ENCODE measurements at places on chromosomes 6 and 20.

- DNase-seq: no peak
These were observed 7.5 kb downstream of the VGLL2 start for GRCh38 chr6:117272891-117273290.

DNA sequence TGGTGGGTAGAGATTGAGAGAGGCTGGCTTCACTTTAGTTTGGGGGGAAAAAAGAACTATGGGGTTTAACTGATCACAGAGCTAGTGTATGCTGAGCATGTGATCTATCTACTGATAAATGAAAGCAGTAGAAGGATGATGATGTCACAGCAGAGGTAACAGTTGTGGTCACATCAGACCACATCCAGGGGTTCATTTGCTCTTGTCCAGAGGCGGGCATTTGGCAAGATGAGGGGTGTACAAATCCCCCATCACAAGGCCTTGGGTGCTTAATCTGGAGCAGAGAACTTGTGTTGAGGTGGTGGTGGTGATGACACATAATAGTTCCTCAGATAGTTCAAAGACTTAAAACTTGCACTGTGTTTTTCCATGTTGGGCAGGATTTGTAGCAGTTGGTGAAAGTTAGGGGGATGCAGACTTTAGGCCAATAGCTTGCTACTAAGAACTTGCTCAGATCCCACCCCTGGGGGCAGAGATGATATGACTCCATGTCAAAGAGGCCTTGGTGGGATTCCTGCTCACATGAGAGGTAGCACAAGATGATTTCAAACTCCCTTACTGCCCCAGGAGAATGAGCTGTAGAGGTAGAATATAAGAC is 63.4 kb downstream of the PRDM1 start:
- no peak for DNase-seq

DNA sequence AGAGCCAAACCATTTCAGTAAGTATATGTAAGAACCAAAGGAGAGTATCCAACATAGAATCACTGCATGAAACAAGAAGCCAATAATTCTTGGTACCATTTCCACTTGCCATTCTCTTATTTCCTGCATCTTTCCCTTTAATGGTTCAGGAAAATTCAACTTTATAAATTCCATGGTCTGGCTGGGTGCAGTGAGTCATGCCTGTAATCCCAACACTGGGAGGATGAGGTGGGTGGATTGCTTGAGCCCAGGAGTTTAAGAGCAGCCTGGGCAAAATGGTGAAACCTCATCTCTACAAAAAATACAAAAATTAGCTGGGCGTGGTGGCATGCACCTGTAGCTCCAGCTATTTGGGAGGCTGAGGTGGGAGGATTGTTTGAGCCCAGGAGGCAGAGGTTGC is 21.2 kb downstream of the NHLRC1 start:
- no peak for DNase-seq

- DNase-seq: no peak
These were observed 93.2 kb downstream of the FOXF2 start for GRCh38 chr6:1482381-1483166.

DNA sequence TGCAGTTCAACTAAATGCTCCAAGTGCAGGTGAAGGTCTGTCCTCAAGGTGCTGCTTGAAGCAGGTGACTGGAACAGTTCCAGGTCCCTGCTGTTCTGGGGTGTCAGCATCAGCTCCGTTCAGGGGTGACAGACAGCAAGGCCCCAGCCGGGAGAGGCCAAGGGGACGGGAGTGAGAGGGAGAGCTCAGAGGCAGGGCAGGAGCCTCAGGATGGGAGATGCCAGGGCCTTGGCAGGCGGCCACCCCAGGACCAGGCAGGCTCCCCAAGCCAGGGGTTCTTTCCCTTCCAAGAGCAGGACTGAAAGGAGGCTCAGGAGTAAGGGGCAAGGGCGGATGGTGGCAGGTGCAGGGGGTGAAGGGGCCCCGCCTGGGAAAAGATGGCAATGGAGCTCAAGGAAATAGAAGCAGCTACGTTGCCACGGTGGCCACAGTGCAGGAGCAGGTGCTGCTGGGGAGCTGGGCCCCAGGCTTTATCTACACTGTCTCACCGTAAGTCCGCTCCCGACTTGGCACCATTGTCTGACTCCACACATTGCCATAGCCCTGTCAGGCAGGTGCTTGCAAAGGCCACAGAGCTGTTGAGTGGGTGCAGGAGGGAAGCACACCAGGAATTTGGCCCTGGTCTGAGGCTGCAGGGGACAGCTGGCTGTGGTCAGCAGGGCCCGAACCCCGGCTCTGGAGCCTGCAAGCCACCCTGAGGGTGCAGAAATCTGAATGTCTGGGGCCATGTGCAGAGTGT is 43.1 kb downstream of the ERMARD start:
- DNase-seq: no peak

DNA sequence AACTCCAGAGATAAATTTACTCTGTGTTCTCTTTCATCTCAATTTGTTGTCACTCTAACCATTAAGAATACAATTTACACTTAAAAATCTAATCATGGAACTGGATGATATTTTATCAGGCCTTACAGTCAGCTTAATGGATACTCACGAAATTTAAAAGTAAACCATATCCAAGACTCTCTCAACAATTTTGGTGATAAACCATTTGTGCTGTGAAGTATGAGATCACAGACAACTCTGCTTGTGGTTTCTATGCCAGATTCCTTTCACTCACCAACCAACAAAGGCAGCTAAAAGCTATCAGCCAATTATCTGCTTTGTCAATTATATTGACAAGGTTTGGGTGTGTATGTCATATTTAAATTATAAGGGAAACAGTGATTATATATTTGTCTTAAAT is 155.8 kb downstream of the TRDN start:
- no peak for DNase-seq

DNA sequence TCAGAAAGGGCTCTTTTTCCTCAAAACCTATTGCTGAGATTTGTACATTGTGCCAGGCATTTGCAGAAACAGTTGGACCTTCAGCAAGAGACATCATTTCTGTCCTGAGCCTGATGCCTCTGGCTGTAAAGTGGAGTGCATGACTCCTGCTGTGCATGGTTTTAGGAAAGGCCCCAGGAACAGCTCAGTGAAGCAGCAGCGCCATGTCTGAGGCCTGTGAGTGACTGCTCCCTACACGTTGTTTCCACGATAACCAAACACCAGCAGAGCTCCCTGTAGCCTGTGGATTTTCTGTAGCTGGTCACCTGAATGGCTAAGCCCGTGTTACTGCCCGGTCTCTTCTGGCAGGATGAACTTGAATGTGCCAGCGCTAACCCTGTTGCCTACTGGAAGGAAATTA is 232.5 kb downstream of the TFAP2C start:
- DNase-seq: no peak

GRCh38 chr6:127299522-127300240 is 33.0 kb downstream of the RNF146 start:
- DNase-seq: no peak

DNA sequence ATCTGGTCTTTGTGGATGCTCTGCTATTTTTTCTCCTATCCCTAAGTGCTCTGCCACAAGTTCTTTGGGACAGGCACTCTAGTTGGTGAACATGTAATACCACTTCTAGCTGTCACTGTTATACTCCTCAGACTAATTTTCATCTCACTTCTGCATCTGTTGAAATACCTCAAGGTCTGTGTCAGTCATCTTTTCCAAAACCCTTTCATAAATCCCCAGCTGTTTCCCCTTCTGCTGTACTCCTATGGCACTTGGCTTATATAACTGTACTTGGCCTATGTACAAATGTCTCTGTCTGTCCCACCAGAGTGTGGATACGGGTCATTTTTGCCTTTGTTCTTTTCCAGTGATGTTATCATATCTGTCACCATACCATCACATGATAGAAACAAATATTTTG is 124.2 kb downstream of the FHL5 start:
- DNase-seq: no peak

DNA sequence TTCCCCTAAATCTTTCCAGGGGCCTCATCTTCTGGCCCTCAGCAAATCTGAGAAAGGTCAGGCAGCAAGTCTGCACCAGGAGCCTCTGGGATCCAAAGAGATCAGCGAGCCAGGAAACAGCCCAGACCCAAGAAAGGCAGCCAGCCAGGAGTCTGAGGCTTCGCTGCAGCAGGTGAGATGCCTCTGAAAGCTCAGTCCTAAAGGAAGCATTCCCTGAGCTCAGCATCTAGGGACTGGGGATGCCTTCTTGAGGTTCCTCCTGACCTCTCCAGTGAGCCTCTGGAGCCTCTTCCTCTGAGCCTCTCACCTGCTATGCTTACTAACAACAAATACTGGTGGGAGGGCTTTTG is 118.8 kb upstream of the MAFB start:
- DNase-seq: no peak

DNA sequence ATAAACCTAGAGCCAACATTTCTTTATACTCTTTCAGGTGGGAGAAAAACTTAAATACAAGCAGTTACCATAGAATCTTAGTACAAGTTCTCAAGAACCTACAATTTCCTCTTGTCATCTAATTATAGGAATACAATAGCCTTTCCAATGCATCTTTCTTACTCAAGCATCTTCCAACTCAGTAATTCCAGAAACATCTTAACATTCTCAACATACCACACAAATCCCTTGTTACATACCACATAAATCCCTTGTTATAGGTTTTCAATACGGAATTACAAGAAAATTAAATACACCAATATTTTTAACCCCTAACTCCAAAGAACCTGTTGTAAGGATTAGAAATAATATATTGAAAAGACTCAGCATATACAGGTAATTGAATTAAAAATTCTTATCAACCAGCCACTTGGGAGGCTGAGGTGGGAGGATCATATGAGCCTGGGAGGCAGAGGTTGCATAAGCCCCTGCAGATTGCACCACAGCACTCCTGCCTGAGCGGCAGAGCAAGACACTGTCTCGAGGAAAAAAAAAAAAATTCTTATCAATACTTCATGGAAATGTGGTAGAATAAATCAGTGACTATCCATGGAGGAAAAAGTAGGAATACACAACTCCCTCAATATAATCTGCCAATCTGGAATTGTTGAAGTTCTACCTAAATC is 127.5 kb upstream of the CCDC28A start:
- no peak for DNase-seq

DNA sequence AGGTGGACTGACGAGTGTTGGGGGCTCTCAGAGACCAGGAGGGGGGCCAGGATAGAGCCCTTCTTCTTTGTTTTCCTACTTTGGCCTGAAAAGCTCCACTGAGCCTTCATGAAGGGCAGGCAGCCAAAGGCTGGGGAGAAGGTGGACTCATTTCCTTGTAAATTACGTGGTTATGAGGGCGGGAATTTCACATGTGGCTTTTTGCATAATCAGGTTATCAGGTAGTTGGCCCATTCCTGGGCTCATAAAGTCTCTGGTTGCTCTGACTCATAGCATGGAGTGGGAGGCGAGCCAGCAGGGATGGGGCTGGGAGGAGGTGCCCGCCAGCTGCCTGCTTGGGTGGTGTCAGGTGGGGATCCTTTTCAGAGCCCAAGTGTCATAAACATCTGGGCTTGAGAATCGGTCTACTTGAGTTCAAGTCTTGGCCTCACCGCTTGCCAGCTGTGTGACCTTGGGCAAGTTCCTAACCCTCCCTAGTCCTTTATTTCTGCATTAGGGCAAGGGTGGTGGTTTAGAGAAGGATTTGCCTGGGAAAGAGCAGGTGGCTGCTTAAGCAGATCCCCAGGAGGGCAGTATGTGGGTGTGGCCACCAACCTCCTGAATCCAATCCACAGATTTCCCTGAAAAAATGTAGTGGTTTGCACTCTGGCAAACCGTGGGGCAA is 26.5 kb upstream of the RNF24 start:
- no peak for DNase-seq

- DNase-seq: no peak
These were observed 127.4 kb upstream of the MAP3K7 start for GRCh38 chr6:90714319-90714718.

- no peak for DNase-seq
These were observed 118.4 kb downstream of the FARS2 start for GRCh38 chr6:5379647-5380242.

DNA sequence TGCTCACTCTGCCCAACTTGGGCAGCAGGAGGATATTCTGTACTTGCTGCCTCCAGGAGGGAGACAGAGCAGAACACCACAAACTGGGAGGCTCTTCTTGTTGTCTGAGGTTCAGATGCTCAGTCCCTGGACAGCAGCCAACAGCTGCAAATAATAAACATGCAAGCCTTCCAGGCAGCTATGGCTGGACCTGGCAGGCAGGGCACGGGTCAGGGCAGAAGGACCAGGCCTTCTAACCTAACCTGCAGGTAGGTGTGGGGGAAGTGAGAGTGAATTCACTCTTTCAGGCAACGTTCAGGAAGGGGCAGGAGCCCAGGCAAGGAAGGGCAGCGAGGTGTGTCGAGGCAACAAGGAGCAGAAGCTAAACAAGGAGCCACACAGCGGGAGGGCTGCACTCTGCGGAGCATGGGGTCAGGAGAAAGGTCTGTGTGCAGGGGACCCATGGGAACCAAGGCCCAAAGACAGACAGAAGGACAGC is 31.5 kb downstream of the NINL start:
- DNase-seq: no peak

- DNase-seq: no peak
These were observed 1274.2 kb upstream of the GJE1 start for GRCh38 chr6:140858381-140858971.

GRCh38 chr6:37922563-37922962 is 103.0 kb downstream of the ZFAND3 start:
- DNase-seq: no peak

GRCh38 chr6:53240139-53240538 is 91.5 kb upstream of the GCM1 start:
- DNase-seq: no peak

DNA sequence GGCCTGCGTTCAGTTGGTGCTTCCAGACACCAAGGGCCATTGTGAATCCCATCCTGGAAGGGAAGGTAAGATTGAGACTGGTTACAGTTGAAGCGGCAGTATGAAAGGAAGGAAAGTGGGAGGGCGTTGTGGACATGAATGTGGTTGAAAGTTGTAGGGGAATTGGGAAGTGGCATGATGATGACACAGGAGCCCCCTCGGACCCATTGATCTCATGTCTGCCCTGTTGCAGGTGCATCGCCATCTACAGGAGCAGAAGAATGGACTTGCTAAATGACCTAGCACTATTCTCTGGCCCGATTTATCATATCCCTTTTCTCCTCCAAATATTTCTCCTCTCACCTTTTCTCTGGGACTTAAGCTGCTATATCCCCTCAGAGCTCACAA is 5.5 kb downstream of the HLA-DQA1 start:
- DNase-seq: no peak

GRCh38 chr20:38573413-38573812 is 7.6 kb upstream of the ADIG start:
- DNase-seq: no peak

DNA sequence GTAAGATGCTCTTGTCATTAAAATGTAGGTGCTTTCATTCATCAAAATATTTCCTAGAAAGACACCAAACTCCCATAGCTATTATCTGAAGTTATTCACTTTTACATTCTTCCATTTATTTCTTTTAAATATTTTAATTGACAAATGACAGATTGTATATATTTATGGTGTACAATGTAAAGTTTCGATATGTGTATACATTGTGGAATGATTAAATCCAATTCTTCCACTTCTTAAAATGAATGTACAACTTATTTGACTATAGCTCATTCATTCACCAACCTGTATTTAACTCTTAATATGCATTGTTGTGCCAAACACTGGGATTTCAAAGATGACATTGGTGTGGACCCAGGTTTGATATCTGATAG is 41.0 kb downstream of the CCN2 start:
- no peak for DNase-seq
